Suppressor macrophage treated with lipopolysaccharide for 4 hours (primary cell): ENCODE measurements at places on chromosomes 12 and 14.

DNA sequence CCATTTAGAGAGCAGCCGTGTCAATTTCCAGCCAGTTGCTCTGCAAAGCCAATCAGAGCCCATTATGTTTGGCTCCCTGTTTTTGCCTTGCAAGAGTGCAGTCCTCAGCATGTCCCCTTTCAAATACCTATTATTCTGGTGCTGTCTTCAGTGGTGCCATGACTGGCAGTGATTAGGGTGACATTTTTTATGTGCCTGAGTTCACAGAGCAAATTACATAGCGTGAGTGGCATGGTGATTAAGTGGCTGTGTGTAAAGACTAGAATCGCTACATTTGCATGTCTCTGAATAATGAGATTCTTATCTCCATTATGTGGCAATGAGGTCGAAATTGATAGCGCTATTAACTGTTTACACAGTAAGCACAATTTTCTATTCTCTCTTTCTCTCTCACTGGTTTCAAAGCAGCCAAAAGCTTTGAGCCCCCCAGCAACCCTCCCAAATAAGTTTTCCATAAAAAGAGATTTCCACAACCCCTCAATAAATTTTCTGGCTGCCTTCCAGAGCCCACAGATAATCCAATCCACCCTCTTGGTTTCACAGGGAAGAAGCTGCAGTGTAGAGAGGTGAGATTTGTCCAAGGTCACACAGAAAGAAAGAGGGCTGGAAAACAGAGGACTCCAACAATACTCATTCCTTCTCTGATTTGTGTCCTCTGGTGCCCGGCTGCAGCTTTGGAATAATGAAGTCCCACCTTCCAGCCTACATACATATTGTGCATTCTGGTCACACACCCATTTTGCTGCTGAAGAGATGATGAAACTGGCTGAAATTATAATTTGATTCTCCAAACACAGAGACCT is 58.8 kb upstream of the NUDT4 start:
- no peak for DNase-seq

DNA sequence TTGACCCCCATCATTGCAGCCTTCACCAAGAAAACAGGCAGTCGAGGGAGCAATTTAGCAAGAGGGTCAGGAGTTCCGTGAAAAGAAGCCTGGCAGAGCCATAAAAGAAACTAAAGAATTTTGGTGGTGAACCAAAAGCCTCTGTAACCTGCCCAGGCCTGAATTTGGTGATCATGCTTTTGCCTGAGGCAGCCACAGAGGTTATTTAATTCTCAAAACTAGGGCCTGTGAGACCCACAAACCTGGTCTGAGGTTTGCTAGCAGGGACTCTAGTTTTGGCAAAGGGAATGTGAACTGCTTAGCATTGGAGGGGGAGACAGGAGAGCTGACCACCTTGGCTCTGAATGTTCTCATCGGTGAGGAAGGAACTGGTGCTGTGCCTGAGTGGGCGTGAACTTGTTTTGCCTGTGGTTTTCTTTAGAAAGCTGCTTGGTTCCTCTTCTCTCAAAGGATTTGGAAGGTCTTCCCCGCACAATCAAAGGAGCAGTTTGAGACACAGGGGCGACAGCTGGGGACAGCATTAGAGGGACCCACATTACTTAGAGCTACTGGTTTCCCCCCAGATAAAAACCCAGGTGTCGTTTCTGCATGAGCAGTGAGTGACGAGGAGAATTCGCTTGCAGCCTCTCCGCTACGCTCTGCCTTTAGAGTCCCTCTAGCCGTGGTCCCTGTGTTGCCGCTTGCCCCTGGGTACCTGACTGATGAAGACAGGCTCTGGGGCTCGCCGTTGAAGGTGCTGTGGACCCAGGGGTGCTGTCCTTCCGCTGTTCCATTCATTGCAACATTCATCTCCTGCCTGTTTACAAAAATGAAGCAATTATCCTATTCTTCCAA is 12.6 kb upstream of the WNT5B start:
- peak; percentile 70 for DNase-seq

DNA sequence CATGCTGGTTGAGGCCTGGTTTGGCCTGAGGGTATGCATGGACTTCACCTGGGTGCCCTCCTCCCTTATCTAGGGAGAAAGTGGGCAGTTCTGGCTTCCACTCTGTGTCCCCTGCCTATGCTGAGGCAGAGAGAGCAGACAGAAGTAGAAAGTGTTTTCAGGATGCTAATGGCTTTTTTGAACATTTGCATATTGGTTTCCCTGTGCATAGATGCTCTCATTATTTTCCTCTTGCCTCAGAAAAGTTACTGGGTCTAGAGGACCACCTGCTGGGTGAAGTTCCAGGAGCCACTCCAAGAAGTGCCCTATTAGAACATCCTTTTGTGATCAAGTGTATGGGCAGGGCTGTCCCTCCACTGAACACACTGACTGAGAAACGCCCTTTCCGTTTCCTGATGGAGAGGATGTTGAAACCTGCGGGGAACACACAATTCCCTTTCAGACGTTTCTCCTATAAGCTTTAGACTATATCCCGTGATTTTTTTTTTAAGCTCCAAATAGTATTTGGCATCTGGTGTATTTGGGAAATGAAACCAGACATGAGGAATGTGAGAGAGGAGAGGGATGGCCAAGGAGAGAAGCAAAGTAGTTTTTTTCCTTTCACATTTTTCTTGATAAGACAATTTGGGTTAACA is 66.6 kb downstream of the DAAM1 start:
- DNase-seq, result peak; percentile 30

DNA sequence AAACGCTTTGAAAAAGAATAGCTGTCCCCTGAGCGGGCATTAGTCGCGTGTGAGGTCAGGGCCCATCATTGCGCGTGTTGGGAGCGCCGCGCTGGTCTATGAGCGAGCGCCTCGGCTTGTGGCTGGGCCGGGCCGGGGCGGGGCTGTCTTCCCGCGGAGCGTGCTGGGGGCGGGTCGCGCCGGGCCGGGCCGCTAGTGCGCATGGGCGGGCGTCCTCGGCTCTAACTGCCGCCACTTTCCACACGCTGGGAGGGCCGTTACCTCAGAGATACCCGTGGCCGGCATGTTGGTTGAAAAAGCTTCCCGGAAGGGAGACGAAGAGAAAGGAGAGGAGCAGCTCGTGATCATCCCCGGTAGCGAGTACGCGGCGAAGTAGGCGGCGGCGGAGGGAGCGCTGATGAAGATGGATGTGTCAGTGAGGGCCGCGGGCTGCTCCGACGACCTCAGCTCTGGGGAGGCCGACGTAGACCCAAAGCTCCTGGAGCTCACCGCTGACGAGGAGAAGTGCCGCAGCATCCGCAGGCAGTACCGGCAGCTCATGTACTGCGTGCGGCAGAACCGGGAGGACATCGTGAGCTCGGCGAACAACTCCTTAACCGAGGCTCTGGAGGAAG is at the start of gene EID3:
Gene EID3 (plus strand): TSS at position 202 of the 614 bp plus-strand sequence. CDS start 196 bp downstream, at position 398.
- DNase-seq, result peak; percentile 91

GRCh38 chr14:30195941-30196340 is 268.3 kb upstream of the PRKD1 start:
- DNase-seq, result no peak

DNA sequence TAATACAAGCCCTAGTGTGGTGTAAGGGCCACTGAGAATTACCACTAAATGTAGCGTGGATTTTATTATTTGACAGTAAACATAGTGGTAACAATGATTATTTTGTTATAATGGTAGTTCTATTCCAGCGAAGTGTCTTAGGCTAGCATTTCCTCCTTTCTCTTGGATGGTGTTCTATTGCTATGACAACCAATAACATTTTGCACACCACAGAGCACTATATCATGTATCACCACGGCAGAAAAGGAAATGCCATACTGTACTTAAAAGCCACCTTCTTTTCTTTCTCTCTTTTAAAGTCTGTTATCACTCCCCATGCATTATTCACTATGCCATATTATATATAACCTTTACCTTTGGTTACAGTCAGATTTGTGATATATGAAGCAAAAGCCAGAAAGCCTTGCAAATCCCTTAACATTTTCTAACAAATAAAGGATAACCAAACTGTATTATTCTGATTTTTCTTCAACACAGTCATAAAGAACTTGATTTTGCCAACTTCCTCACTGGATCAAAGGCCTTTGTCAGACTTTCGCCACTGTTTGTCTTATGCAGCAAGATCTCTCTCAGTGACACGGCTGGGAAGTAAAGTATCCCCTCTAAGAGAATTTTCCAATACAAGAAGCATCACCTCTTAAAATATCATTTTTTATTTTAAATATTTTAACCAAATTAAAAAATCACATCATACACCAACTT is 195.8 kb downstream of the FOXN3 start:
- no peak for DNase-seq

DNA sequence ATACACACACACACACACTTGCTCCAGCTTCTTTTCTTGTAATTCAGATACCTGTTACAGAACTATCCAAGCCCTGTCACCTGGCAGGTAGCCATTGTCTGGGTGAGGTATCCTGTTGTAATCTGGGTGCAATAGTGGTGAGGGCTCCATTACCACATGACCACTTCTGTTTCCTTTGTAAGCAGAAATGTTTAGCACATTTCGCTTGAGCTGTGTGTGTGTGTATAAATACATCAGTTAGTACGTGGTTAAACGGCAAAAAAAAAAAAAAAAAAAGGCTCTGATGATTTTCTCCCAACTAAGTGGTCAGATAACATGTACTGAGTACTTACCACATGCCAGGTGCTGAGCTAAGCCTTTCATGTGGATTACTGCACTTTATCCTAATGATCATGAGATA is 129.3 kb upstream of the SSTR1 start:
- DNase-seq, result no peak

DNA sequence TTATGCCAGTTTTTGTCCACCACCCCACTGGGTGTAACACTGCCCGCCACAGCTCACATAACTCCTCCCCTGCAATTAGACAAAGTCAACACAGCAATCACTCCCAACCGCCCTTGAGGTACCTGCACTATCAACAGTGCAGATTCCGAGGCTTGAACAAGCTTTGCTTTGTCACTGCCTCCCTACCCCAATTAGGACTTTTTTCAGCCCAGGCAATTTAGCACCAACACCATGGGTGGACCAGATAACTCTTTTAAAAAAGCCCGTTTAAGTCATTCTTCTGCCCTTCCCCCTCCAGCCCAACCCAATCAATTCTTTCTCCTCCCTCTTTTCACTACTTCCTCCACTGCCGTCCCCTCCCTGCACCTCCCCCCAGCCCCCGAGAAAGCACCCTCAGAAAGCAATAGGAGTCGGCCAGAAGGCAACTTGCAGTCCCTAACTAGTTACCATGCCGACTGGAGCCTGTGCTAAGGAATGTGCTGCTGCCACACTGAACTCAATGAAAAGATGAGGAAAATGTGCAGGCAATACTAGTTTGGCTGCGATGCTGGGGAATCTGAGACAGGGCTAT is 45.7 kb upstream of the OTX2 start:
- DNase-seq, result no peak

GRCh38 chr12:69897744-69898143 is 72.7 kb downstream of the MYRFL start:
- no peak for DNase-seq

- DNase-seq, result no peak
These were observed 21.8 kb upstream of the LRRK2 start for GRCh38 chr12:40203060-40203430.

- DNase-seq, result no peak
These were observed 425.8 kb upstream of the ATXN7L3B start for GRCh38 chr12:74111688-74112360.

DNA sequence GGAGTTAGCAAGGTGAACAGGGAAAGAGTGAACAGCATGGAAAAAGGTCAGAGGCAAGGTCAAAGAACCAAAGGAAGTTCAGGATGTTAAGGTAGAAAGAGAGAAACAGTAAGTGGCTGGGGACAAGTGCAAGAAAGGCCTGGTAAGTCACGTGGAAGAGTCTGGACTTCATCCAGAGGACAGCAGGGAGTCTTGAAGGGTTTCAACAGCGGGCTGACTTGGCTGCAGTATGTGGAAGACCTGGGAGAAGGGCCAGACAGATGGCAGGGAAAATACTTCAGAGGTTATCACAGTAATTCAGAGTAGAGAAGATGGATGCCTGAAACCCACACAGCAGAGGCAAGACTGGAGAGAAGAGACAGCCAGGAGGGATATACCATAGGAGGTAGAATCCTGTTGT is 34.0 kb downstream of the CIT start:
- no peak for DNase-seq

GRCh38 chr12:122182887-122183587 is at the start of gene LRRC43:
TSS of gene LRRC43 (plus strand) at chr12:122183123. CDS start at chr12:122183145, 22 bp downstream.
- peak; percentile 48 for DNase-seq

DNA sequence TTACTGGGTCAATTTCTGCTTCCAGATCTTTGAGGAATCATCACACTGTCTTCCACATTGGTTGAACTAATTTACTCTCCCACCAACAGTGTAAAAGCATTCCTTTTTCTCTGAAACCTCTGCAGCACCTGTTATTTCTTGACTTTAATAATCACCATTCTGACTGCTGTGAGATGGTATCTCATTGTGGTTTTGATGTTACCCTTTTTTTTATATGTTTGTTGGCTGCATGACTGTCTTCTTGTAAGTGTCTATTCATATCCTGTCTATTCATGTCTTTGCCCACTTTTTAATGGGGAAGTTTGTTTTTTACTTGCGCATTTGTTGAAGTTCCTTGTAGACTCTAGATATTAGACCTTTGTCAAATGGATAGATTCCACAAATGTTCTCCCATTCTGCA is 324.9 kb downstream of the NAV3 start:
- DNase-seq, result no peak

- peak; percentile 34 for DNase-seq
These were observed 241.4 kb upstream of the PDZRN4 start for GRCh38 chr12:40946612-40947194.

GRCh38 chr12:52042706-52043385 is 8.4 kb upstream of the NR4A1 start:
- DNase-seq, result no peak
